ENCODE measurements at places on chromosomes 5 and 9.

GRCh38 chr5:60699288-60699608 is 718 bp downstream of the DEPDC1B start:
- DNase-seq: no peak

- peak; percentile 62 for DNase-seq
These were observed 56.9 kb upstream of the STXBP1 start for GRCh38 chr9:127554966-127555839.

- DNase-seq: no peak
These were observed 3.5 kb upstream of the SMC2 start for GRCh38 chr9:104090578-104090977.

DNA sequence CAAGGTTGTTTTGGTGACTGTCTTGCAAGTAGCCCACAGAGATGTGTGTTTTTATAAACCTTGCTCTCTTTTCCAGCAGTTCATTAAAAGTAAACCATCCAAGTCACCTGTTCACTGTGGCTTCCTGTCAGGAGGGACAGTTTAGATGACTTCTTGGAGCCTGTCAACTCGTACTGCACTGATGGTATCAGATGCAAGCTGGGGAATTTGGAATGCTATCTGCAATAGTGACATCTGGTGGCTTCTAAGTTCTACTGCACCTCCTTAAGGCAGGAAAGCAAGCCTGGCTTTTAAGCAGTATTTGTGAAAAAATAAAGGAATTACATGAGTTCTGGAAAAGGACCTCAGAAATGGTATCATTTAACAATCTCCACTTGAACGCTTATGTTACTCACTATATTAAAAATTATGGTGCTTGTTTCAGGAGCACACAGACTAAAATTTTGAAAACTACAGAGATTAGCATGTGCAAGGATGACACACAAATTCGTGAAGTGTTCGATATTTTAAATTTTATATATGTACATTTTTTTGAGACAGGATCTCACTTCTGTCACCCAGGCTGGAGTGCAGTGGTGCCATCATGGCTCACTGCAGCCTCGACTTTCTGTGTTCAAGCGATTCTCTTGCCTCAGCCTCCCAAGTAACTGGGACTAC is 164.0 kb downstream of the TTC39B start:
- DNase-seq: peak; percentile 10

DNA sequence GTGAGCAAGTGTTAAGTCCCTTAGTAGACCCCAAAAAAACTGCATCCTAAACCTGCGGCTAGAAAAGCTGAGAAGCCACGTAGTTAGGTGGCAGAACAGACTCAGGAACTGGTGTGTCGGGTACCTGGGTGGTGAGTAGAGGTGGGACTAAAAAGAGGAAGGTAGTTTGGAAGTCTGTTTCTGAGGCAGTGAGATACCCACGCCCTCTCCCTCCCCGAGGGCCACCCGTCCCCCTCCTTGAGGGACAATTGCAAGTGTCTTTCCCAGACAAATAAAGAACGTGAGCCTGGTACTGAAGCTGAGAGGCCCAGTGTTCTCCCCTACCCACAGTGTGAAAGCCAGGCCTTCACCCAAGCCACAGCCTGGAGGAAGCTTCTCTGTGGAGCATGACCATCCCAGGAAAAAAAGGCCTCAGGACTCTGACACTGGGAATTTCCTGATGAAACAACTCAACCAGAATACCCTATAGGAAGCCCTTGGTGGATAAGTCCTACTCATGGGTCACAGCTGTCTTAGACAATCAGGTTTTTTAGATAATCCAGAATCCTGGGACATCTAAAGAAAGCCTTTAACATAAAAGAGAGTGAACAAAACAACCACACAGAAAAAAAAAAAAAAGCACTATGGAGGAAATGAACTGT is 7.0 kb upstream of the CD74 start:
- DNase-seq: no peak

Data from CD14-positive monocyte (primary cell).